NCI-H748 treated with DMSO at 0.1 percent for 48 hours (cell line): ENCODE measurements at places on chromosomes 6 and 20.

GRCh38 chr20:44455126-44455525 is 20.5 kb upstream of the TTPAL start:
- DNase-seq, result no peak

DNA sequence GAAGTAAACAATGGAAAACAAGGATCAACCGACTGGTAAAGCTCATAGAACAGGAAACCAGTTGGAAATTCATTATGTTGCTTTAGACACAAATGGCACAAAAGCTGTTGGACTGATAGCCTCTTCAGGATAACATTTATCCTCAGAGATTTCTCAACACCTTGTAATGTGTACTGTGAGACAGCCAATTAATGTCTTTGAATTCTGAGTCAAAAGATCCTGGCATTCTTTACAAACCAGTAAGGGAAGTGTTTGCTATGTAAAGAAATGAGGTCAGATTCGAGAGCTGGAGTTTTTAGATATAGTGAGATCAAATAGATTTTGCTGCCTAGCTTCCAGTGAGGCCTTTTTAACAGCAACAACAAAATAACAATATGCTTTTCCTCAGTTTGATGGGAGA is 439.2 kb downstream of the C6orf118 start:
- DNase-seq, result peak; percentile 50

- DNase-seq, result no peak
Measured at GRCh38 chr20:38833154-38833856, 27.8 kb downstream of the PPP1R16B start.

DNA sequence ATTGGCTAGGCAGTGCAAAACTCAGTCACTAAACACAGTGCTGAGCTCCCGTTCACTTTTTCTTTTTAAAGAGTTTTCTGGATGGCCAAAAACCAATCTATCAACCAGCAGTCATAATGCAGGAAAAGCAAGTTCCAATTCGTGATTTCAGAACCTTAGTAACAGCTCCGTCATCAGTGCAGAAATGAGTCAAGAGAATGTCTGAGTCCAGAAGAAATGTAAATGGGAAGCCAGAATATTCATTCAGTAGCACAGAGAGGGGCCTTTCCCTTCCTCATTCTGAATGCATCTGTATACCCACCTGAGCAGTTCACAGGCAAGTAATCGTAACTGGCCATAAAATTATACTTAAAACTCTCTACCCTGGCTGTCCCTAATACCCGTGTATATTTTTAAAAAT is 20.4 kb downstream of the HUS1B start:
- DNase-seq, result no peak

GRCh38 chr6:118902726-118903125 is 8.8 kb downstream of the ASF1A start:
- no peak for DNase-seq

GRCh38 chr20:16490696-16491095 is 82.6 kb downstream of the KIF16B start:
- DNase-seq, result no peak

GRCh38 chr6:33317419-33317668 is 200 bp downstream of the ZBTB22 start:
- DNase-seq, result no peak

DNA sequence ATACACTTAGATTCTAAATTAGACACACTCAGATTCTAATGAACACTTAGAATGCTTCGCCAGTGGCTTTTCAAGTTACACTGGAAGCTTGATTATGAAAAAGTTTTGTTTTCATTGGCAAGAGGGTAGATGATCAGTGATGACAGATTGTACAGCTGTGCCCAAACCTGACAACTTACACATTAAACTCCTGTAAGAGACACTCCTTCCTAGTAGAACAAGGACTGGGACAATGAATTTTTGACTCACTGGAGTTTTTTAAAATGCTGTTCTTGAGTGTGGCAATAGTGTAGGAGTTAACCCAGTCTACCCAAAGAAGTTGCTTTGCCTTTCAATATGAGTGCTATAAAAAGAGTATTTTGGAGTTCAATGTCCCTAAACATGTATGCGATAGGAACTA is 140.8 kb downstream of the SLC16A10 start:
- no peak for DNase-seq

DNA sequence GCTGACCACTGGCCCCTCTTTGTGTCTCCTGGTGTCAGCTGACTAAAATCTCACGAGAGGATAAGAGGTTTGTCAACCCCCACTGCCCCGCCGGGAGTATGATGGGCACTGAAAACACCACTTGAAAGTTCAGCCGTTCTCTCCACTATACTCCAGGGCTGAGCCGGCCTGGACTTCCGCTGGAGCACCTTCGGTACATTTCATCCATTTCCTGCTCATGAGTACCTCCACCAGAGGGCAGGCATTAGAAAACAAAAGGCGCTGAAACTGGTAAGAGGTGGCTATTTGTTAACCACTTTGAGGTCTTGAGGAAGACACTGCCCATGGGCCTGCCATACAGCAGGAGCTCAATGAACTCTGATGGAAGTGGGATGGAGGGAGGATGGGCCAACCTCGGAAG is 17.9 kb upstream of the ANKRD60 start:
- DNase-seq, result no peak

DNA sequence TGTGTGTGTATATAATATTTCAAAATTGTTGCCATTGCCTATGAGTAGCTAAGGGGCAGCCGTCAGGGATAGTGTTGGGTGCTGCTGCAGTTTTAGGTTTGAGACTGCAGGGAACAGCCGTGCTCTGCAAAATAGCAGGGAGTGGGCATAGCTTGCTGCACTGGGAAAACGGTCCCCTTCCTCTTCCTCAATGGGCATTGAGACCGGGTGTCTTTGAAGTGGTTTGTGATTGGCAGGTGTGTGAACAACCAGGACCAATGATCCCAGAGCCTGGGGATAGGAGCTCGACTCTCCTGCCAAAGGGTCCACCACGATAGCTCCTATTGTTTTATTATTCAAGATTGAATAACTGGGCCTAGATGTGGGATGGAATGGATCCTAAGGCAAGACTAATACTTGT is 5.1 kb upstream of the EBF4 start:
- DNase-seq, result peak; percentile 33

DNA sequence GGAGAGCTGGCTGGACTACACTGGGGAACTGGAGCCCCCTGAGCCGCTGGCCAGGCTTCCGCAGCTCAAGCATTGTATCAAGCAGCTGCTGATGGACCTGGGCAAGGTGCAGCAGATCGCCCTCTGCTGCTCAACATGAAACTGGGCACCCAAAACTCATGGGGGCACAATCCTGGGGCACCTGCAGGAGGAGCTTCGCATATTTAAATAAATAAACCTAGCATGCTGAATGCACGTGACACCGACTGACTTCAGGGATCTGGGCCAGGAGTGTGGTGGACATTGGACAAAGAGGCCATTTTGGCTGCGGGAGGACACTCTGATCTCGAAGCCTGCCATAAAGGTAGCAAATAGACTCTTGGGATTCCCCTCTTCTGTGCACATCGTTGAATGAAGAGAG is 6.8 kb downstream of the SCAND1 start:
- DNase-seq, result no peak

DNA sequence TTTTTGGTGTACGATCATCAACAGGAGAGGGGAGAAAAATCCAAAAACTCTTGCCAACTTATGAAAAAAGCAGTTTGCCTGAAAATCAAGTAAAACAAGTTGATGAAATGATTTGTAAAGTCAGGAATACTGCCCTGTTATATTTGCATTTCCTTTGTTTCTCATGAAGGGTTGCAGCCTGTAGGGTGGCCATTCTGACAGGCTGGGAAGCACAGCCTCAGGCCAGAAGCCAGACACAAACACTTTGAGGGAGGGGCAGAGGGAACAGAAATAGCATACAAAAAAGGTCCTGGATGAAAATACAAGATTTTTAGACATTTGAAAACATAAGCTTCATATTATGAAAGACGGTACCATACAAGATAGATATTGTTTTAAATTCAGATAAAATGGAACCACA is 109.8 kb downstream of the DTNBP1 start:
- no peak for DNase-seq

DNA sequence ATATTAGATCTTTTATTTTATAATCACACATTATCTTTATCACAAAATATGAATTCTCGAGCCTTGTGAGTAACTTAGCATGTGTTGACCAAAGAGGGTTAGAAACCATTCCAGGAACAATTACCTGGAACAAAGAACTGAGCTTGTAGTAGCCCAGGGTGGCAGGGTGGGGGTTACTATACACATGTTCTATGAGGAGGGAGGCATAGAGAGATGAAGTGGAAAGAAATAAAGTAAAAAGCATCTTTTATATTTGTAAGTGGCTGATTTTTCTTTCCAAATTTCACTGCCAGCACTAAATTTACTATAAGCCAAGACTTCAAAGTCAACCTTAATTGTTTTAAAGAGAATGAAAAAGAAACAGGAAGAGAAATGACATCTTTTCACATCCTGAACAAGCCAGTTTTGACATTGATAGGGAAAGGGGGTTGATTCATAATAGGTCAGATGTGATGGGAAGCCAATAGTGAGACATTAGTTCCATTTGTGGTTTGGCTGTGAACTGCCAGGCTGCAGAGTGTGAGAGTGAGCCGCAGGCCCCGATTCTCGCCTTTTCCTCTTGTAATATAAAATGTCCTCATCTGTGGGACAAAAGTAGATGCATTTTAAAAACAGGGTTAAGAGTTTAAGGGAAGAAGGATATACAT is 52.7 kb upstream of the MYB start:
- DNase-seq, result no peak

DNA sequence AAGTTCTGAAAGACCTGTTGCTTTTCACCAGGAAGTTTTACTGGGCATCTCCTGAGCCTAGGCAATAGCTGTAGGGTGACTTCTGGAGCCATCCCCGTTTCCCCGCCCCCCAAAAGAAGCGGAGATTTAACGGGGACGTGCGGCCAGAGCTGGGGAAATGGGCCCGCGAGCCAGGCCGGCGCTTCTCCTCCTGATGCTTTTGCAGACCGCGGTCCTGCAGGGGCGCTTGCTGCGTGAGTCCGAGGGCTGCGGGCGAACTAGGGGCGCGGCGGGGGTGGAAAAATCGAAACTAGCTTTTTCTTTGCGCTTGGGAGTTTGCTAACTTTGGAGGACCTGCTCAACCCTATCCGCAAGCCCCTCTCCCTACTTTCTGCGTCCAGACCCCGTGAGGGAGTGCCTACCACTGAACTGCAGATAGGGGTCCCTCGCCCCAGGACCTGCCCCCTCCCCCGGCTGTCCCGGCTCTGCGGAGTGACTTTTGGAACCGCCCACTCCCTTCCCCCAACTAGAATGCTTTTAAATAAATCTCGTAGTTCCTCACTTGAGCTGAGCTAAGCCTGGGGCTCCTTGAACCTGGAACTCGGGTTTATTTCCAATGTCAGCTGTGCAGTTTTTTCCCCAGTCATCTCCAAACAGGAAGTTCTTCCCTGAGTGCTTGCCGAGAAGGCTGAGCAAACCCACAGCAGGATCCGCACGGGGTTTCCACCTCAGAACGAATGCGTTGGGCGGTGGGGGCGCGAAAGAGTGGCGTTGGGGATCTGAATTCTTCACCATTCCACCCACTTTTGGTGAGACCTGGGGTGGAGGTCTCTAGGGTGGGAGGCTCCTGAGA is at the start of gene HFE:
TSS of gene HFE (plus strand) at position 146 of the 832 bp plus-strand sequence. CDS start at position 158, 12 bp downstream.
- DNase-seq, result no peak

DNA sequence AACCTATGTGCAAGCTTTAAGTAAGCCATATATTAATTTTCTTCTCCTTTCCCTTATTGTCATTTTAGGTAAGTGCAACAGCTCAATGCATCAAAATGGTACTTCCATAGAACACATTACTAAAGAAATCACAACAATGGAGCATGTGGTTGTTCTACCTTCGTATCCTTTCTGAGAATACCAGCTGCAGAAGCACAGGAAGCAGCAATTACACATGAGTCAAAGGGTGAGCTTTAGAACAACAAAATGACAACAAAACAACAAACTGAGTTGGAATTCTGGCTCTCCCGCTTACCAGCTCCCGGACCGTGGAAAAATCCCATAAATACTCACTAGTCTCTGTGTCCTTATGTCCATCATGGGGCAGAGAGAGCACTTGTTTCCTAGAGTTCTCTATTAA is 108.9 kb downstream of the BCAS1 start:
- DNase-seq, result no peak

DNA sequence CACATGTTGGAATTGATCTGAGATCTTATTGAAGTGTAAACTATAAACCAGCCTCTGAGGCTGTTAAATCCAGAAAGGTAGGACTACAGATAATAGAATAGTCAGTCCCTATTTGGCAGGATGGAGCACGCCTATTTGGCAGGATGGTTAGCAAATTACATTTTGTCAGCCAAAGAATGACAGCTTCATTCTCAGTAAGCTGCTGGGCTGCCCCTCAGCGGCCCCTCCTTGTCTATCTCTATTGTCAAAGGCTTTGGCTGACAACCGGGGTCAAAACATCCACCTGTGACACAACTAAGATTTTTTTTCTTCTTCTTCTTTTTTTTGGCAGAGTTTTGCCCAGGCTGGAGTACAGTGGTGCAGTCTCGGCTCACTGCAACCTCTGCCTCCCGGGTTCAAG is 123.4 kb upstream of the ECI2 start:
- no peak for DNase-seq

GRCh38 chr6:139027620-139028182 is 844 bp upstream of the ABRACL start:
- DNase-seq, result peak; percentile 88

DNA sequence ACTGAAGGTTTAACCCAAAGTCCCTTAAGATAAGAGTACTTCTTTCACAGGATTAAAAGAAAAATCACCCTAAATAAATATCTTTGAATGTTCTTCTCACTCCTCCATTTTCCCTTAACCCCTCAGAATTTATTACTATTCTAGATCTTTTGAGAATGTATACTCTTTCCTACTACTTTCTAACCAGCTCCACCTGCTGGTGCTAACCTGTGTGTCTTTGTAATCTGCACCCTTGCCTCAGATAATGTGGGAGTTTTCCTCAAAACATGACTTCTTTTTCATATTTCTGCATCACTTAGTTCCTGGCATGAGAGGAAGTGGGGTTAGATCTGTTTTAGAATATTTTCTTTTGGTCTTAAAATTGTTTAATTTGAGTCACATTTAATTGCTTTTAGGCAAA is 394.2 kb downstream of the BMP2 start:
- peak; percentile 66 for DNase-seq

DNA sequence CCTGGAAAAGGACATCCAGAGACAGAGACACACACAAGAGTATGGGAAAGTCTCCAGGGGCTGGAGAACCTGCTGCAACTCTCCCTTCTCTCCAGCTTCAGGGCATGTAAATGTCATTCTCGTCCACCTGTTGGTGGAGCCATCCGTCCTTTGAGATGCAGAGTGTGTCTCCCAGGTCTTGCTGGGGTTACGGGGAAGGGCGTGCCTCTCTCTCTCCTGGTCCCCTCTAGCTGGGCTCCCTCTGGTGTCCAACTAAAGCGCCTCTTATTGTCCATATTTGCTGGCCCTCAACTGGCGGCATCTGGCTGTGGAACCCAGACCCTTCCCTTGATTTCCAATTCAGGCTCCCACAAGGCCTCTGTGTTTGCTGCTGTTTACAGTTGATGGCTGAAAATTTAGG is 244.1 kb downstream of the BMP7 start:
- no peak for DNase-seq

DNA sequence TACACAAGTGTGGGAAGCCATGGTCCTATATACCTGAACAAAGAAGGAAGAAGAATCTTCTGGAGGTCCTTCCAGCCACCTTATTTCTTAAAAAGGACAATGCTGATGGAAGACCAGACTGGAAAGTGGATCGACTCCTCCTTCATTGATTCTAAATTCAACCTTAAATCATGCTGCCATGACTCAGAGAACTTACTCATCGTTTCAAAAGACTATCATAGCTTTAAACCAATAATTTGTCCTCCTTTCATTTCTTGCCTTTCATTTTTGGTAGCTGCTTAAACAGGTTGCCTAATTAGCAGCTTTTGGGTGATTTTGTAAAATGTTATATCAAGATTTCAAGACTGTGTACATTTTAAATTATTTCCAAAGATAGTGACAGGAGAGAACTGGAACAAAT is 60.8 kb downstream of the RTN4IP1 start:
- DNase-seq, result no peak

- no peak for DNase-seq
Measured at GRCh38 chr6:115947966-115948541, 112.6 kb downstream of the FRK start.
